ENCODE measurements at places on chromosomes 7 and 10. TPM values are rescaled to one million over a fixed set of nuclear protein-coding genes. Genes with fewer than 3 reads are reported as not detected.

The CFAP58 gene
- total RNA-seq, result 0.37 TPM

The UCN3 gene
- total RNA-seq, result not detected

The ENKUR gene
- total RNA-seq, result not detected

The WASHC2C gene
- 64.5 TPM for total RNA-seq

The DUSP5 gene
- 34.3 TPM for total RNA-seq

The CUBN gene
- 12.1 TPM for total RNA-seq

The UNCX gene
- total RNA-seq, result not detected

The TMEM213 gene
- total RNA-seq, result not detected
